Smooth muscle cell of trachea (primary cell): ENCODE measurements at places on chromosomes 1 and 21. TPM values are rescaled to one million over a fixed set of nuclear protein-coding genes. Genes with fewer than 3 reads are reported as not detected.

Gene SYCP1
- total RNA-seq: not detected in 2 replicates

Gene NLRP3
- under 0.01 TPM in 1 of 2 replicates, not detected in the other for total RNA-seq

Gene LCE2D
- not detected in 2 replicates for total RNA-seq

Gene AJAP1
- not detected in 2 replicates for total RNA-seq

Gene LCE1C
- total RNA-seq: not detected in 2 replicates

Gene CFHR5
- total RNA-seq: not detected in 2 replicates

Gene DNAJC6
- total RNA-seq: 0.44 and 0.83 TPM in 2 replicates

Gene ODF2L
- total RNA-seq: 25.1 and 49.0 TPM in 2 replicates

Gene LCE3E
- not detected in 2 replicates for total RNA-seq

Gene AP4B1
- 18.7 and 27.2 TPM in 2 replicates for total RNA-seq

Gene SMIM1
- total RNA-seq: 2.8 and 8.1 TPM in 2 replicates

Gene EPHA8
- total RNA-seq: not detected in 2 replicates

Gene ITGB3BP
- 9.3 and 44.1 TPM in 2 replicates for total RNA-seq

Gene MED8
- total RNA-seq: 64.8 and 76.2 TPM in 2 replicates

Gene OR2T11
- total RNA-seq: not detected in 2 replicates

Gene GCSAML
- total RNA-seq: not detected in 2 replicates

Gene FCRL2
- not detected in 2 replicates for total RNA-seq

Gene ARHGAP30
- not detected in 2 replicates for total RNA-seq

Gene NBPF4
- total RNA-seq: not detected in 2 replicates

Gene BRINP2
- total RNA-seq: under 0.01 TPM in 1 of 2 replicates, not detected in the other

Gene FAM3B
- total RNA-seq: not detected in 2 replicates

Gene TFF2
- not detected in 2 replicates for total RNA-seq

Gene CFHR2
- total RNA-seq: not detected in 2 replicates

Gene ETV3L
- total RNA-seq: not detected in 2 replicates

Gene CNR2
- not detected in 2 replicates for total RNA-seq

Gene HORMAD1
- not detected in 2 replicates for total RNA-seq

Gene MCOLN3
- total RNA-seq: 5.8 and 6.1 TPM in 2 replicates

Gene HCRTR1
- not detected in 2 replicates for total RNA-seq

Gene CELF3
- not detected in 2 replicates for total RNA-seq

Gene RYR2
- total RNA-seq: not detected in 2 replicates

Gene SLC5A9
- total RNA-seq: not detected in 2 replicates

Gene RNU1-1
- total RNA-seq: under 0.01 TPM in 2 replicates

Gene PLEKHG5
- 4.4 and 10.3 TPM in 2 replicates for total RNA-seq

Gene ZSCAN20
- 13.1 and 19.8 TPM in 2 replicates for total RNA-seq
